ENCODE measurements at places on chromosomes 7 and 10. TPM values are rescaled to one million over a fixed set of nuclear protein-coding genes. Genes with fewer than 3 reads are reported as not detected.

- no peak for DNase-seq
Observed at GRCh38 chr10:127899766-127900387, 7.0 kb upstream of the PTPRE start.

- no peak for DNase-seq
Observed at GRCh38 chr10:71394926-71395562, 1.7 kb upstream of the CDH23 start.

DNA sequence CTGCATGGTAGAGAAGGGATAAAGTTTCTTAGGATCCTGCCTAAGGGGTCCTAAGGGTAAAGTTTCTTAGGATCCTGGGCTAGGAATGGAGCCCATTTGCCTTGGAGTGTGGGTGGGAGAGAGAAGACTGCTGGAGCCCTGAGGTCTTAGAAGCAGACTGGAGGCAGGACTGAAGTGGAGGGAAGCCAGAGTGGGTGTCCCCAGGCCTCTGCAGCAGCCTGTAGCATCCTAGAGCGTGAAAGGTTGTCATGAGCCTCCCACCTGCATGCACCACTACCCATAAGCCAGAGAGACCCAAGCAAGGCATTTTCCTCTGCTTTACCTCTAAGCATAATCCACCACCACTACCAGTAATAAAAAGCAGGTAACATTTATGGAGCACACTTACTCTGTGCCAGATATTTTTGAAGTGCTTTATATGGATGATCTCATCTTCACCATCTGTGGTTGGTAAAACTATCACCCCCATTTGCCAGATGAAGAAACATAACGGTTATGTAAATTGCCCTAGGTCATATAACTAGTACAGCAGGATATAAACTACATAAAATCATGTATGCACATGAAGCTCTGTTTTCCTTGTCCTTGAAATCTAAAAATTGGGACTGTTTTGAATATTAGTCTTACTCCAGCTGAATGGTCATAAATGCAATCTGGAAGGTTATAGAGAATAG is 103.5 kb upstream of the CCDC6 start:
- DNase-seq: peak; percentile 48

- no peak for DNase-seq
Observed at GRCh38 chr7:41809116-41809515, 106.2 kb upstream of the INHBA start.

- no peak for DNase-seq
Observed at GRCh38 chr7:127678947-127679346, 27.0 kb downstream of the SND1 start.

- peak; percentile 51 for DNase-seq
Observed at GRCh38 chr10:29239569-29240472, 49.0 kb upstream of the LYZL1 start.

GRCh38 chr10:92052088-92052487 is 128.5 kb downstream of the BTAF1 start:
- no peak for DNase-seq

GRCh38 chr7:422886-423225 is 96.8 kb downstream of the PDGFA start:
- DNase-seq: no peak

- no peak for DNase-seq
Observed at GRCh38 chr7:48901966-48902365, 22.4 kb upstream of the CDC14C start.

- DNase-seq: no peak
Observed at GRCh38 chr7:149719050-149719899, 54.1 kb downstream of the ZNF467 start.

DNA sequence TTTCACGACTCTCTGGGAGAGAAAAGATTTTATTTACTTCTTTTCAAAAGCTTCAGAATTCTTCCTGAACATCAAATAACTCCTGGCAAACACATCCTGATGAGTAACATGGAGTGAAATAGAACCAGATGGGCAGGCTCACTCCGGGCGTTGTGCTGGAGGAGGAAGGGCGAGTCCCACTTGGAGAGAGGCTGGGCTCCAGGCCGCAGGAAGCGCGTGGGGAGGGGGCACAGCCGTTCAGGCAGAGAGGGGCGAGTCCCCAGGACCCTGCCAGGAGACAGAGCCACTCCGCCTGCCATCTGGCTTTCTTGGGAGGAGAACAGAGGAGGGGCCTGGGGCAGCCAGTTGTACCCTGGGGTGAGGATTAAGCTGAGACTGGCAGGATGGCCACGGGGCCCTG is 265.9 kb upstream of the ZMIZ1 start:
- DNase-seq: no peak

GRCh38 chr10:101373063-101373462 is 19.1 kb downstream of the BTRC start:
- no peak for DNase-seq

DNA sequence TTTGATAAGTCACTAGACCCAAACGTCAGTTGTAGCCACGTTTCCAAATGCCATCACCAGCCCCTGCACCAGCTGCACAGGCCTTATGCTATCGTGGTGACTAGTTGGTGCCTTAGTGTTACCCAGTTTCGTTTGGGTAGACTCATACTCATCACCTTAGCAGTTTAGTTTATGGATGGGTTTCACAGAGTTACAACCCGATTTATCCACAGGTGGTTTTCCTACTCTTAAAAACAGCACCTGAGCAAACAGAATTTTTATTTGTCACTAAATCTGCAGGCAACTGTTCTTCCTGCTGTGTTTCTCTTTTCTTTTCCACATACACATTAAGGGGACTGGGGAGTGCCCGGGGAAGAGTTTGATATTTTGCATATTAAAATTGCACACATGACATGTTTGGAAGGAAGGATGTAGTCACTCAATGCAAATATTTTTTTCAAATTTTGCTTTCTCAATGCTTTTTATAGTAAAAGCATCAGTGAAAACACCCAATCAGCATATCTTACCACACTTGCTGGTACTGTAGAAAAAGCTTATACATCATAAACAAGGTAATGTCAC is 41.6 kb downstream of the PDSS1 start:
- DNase-seq: no peak

DNA sequence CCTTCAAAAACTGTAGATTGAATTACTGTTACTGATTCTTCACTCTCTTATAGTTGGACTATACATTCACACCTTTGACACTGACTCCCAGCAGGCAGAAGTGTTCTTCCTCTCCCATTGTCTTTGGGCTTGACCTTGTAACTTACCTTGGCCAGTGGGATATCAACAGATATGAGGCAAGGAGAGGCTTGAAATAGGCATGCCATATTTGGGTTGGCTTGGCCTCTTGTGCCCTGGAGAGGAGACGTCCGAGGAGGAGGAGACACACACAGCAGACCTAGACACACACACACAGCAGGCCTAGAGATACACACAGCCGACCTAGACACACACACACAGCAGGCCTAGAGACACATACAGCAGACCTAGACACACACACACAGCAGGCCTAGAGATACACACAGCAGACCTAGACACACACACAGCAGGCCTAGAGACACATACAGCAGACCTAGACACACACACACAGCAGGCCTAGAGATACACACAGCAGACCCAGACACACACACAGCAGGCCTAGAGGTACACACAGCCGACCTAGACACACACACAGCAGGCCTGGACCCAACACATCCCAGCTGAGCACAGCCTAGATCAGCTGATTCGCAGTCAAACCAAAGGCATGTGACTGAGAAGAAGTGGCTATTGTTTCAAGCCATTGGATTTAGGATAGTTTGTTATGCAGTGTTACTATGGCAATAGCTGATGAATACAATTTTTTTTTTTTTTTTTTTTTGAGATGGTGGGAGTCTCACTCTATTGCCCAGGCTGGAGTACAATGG is 12.5 kb upstream of the GNA12 start:
- DNase-seq: no peak

- DNase-seq: no peak
Observed at GRCh38 chr7:134129856-134130523, 2.9 kb downstream of the LRGUK start.

DNA sequence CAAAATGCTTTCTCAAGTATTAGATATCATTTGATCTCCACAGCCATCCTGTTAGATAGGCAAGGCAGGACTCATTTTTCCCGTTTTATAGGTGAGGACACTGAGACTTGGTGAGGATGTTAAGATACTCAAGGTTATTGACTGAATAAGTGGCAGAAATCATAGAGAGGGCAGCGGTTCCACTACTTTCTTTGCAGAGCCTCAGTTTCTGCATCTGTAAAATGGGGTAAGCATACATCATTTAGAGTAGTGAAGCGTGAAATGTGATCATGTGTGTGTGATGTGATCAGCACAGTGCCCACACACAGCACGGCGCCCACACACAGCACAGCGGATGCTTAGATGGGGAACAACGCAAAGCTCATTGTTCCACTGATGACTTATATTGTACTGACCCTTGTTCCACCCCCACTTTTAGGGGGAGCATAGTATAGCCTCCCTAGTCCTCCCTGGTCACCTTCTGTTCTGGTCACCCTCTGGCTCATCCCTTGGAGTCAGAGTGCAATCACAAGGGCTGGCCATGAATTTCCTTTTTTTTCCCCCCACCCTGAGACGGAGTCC is 10.5 kb downstream of the UBTD1 start:
- no peak for DNase-seq

DNA sequence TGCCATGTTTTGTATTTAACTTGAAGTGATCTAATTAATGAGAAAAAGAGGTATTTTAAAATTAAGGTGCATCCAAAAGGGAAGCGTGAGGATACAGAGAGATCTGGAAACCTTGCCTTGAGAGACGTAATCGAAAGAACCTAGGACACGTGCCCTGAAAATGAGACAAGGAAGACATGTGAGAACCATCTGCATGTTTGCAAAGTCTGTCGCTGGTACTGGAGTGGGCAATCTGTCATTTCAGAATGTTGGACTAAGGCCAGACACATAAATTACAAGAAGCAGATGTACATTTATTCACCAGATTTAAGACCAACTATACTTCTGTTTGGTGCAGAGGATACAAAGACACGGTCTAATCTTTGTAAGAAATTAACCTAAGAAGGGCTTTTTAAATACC is 9.2 kb downstream of the AGR2 start:
- DNase-seq: no peak

DNA sequence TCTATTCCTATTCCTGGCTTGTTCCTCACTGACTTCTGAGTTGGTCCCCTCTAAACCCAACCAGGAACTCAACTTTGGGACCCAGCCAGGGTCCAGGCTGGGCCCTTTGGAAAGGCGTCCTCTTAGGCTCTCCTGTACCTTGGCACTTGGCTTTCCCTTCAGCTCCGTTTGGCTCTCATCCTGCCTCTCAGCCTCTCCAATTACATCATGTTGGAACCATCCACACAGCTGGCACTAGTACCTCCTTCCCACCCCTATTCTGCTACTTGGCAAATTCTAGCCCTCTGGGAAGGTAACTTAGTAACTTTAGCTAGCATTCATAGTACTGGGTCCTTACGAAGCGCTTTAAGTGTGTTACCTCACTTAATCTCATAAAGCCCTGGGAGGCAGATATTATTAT is 205.3 kb upstream of the HABP2 start:
- DNase-seq: no peak

DNA sequence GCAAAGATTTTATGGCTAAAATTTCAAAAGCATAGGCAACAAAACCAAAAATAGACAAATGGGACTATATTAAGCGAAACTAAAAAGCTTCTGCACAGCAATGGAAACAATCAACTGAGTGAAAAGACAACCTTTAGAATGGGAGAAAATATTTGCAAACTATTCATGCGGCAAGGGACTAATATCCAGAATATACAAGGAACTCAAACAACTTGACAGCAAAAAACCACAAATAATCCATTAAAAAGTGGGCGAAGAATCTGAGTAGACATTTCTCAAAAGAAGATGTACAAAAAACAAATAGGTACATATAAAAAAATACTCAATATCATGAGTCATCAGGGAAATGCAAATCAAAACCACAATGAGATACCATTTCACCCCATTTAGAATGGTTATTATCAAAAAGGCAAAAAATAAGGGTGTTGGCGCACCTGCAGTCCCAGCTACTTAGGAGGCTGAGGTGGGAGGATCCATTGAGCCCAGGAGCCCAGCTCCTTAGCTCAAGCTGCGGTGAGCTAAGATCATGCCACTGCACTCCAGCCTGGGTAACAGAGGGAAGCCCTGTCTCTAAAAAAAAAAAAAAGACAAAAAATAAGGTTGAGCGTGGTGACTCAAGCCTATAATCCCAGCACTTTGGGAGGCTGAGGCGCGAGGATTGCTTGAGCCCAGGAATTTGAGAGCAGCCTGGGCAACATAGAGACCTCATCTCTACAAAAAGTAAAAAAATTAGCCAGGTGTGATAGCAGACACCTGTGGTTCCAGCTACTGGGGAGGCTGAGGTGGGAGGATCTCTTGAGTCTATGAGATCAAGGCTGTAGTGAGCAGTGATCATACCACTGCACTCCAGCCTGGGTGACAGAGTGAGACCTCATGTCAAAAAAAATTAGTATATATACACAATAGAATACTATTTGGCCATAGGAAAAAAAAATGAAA is 4.2 kb upstream of the CCM2 start:
- peak; percentile 95 for DNase-seq

Gene VAX1
- not detected for total RNA-seq

Gene LRRN3
- not detected for total RNA-seq

Gene TSPAN12
- total RNA-seq: not detected

Gene ATOH7
- total RNA-seq: not detected

Gene SSBP1
- total RNA-seq: 176 TPM

Gene SMKR1
- total RNA-seq: 0.22 TPM

Gene STYXL1
- total RNA-seq: 22.2 TPM

Gene SCART1
- total RNA-seq: 6.9 TPM

Gene ZPBP
- not detected for total RNA-seq

Gene GJD4
- not detected for total RNA-seq

Gene TMEM26
- not detected for total RNA-seq

Gene ERVW-1
- not detected for total RNA-seq

Gene VSTM2A
- not detected for total RNA-seq

Gene FAM25G
- not detected for total RNA-seq
